ENCODE measurements at places on chromosomes 11 and 22.

GRCh38 chr11:24543771-24544170 lies 46.9 kb downstream of the LUZP2 start:
- no peaks in the 10 kb centered on the region for H3K4me1 ChIP-seq
- no peak for DNase-seq
- H3K27me3 ChIP-seq: no peaks in the 10 kb centered on the region
- no peaks in the 10 kb centered on the region for H3K36me3 ChIP-seq
- no peak overlapping the region for H3K27ac ChIP-seq

GRCh38 chr11:129315781-129316579 lies 59.7 kb upstream of the BARX2 start:
- DNase-seq: peak; percentile 12
- peak overlapping the region; percentile 11 for H3K27ac ChIP-seq
- peaks cover 13% of the 10 kb centered on the region for H3K4me1 ChIP-seq
- H3K27me3 ChIP-seq: no peaks in the 10 kb centered on the region
- H3K36me3 ChIP-seq: no peaks in the 10 kb centered on the region
- H3K4me3 ChIP-seq: no peak overlapping the region

DNA sequence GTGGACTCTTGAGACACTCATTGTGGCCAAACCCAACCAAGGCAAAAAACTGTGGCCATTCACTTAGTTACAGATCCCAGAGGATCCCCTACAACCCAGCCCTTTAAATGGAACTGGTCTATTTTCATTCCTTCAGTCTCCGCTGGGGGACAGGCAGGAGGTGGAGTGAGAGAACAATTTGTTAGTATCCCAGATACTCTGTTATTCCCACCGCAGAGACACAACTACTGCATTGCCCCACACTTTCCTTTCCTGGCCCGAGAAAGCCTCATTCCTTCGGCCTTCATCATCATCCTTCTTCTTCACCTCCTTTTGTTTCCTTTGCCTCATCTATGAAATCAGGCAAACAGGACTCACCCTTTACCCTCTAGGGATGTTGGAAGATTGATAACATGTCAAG lies 191.1 kb downstream of the NTM start:
- DNase-seq: no peak
- H3K4me3 ChIP-seq: no peak overlapping the region
- H3K27ac ChIP-seq: no peak overlapping the region
- no peaks in the 10 kb centered on the region for H3K36me3 ChIP-seq
- H3K4me1 ChIP-seq: no peaks in the 10 kb centered on the region

- no peaks in the 10 kb centered on the region for H3K36me3 ChIP-seq
- no peaks in the 10 kb centered on the region for H3K4me1 ChIP-seq
- no peaks in the 10 kb centered on the region for H3K27me3 ChIP-seq
- H3K27ac ChIP-seq: no peak overlapping the region
These were observed 2082.1 kb upstream of the RAG2 start for GRCh38 chr11:38680166-38680565.

DNA sequence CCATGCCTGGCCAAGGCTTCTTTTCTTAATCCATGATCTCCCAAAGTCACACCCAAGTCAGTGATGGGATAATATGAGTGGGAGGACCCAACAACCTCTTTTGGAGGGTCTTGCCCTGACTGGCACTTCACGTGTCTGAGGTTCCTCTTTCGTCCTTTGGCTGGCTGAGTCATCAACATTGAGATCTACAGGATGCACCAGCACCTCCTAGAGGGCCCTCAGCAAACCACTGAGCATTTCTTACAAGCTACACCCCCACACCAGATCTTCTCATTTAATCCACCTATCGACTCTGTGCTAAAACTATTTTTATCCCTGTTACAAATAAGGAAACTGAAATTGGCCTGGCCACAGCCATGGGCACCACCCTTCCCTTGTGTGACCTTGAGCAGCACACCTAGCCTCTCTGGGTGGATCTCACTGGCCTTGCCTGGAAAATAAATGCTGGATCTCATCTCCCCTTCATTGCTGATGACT lies 63.4 kb downstream of the FLI1 start:
- H3K27me3 ChIP-seq: no peaks in the 10 kb centered on the region
- H3K4me1 ChIP-seq: peaks cover 49% of the 10 kb centered on the region
- peak; percentile 71 for DNase-seq
- peaks cover 45% of the 10 kb centered on the region for H3K36me3 ChIP-seq
- H3K4me3 ChIP-seq: no peak overlapping the region

DNA sequence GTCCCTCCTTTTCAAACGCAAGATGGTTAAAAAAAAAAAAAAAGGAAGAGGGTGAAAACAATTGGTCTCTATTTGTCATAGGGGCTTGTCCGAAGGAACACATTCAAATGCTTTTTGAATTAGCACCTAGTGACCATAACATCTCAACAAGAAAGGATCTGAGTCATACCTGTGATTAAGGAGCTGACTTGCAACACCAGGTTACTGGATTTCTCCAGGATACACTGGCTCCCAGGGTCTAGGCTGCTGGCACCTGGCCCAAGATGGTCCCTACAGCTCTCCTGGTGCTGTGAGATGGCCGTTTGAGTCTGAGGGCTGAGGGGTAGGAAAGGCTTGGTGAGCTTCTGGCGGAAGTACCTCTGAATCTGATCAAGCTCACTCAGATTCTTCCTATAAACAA lies 28.4 kb upstream of the UCP3 start:
- H3K36me3 ChIP-seq: peaks cover 83% of the 10 kb centered on the region
- no peaks in the 10 kb centered on the region for H3K4me1 ChIP-seq
- H3K27me3 ChIP-seq: no peaks in the 10 kb centered on the region
- DNase-seq: no peak
- peak overlapping the region; percentile 4 for H3K27ac ChIP-seq

DNA sequence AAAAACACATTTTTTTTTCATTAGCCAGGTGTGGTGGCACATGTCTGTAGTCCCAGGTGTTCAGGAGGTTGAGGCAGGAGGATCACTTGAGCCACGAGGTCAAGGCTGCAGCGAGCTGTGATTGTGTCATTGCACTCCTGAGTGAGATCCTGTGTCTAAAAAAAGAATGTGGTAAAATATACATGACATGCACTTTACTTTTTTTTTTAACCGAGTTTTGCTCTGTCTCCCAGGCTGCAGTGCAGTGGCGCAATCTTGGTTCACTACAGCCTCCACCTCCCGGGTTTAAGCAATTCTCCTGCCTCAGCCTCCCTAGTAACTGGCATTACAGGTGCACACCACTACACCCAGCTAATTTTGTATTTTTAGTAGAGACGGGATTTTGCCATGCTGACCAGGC lies 22.5 kb upstream of the CLDN5 start:
- no peak overlapping the region for H3K27ac ChIP-seq
- H3K4me3 ChIP-seq: no peak overlapping the region
- H3K4me1 ChIP-seq: peaks cover 8% of the 10 kb centered on the region
- H3K27me3 ChIP-seq: no peaks in the 10 kb centered on the region
- DNase-seq: no peak

GRCh38 chr22:36017651-36018091 lies 11.0 kb downstream of the RBFOX2 start:
- H3K36me3 ChIP-seq: no peaks in the 10 kb centered on the region
- H3K27ac ChIP-seq: no peak overlapping the region
- no peak overlapping the region for H3K4me3 ChIP-seq
- H3K27me3 ChIP-seq: no peaks in the 10 kb centered on the region

DNA sequence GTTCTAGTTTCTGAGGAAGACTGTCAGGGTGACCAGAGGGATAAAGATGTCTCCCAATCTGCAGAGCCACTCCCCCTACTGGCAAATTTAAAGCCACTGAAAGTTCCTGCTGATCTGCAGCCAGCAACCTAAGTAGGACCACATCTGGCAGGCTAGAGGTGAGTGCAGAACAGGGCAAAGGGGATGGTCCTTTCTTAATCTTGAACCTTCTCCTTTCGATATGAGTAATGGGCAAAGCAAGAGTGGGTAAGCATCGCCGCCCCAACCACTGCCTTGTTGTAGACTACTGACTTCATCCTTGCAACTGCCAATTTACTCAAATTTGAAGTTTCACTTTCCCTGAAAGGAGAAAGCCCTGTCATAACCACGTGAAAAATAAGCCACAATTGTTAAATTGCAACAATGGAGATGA lies 30.7 kb downstream of the SCUBE2 start:
- no peak overlapping the region for H3K27ac ChIP-seq
- no peak overlapping the region for H3K4me3 ChIP-seq
- no peaks in the 10 kb centered on the region for H3K27me3 ChIP-seq
- H3K36me3 ChIP-seq: no peaks in the 10 kb centered on the region

DNA sequence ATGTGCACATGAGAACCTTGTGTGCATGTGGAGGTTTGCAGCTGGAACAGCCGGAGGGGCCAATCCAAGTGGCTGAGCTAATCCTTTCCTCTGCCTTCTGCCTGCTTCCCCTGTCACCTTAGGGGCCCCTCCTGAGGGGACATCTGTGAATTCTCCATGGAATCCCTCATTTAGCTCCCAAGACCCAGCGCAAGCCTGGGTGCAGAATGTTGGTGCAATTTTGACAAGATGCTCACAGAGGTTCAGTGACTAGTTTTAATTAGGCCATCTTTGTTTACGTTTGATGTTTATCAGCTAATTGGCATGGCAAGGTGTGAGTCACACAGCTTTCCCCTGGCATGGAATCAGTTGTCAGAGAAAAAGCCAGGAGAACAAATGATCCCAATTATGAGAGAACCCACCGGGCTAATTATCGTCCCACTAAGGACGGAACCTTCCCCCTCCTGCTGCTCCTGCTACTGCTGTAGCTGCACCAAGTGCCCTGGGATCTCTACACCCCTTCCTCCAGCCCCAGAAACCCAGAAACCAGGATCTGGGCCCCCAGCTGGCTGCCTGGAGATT lies 63.6 kb upstream of the PAX6 start:
- H3K27me3 ChIP-seq: peaks cover 79% of the 10 kb centered on the region
- no peak overlapping the region for H3K27ac ChIP-seq
